ENCODE measurements at places on chromosomes 16 and 17.

DNA sequence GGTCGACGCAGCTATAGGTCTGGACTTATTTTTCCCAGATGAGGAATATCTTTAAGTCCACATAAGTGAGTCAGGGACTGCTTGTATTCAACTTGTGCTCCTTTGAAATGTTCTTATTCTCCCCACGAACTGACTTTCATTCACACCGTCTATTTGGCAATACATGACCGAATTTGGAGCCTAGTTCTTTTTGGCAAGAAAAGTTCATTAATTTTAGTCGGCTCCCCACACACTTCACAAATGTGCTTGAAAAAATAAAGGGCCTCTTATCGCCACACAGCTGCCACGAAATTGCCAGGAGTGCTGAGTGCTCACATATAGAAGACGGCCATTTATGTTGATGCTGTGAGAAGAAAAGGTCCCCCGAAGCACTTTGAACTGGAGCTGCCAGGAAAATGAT lies 152.6 kb downstream of the PRKCA start:
- DNase-seq = no peak

- no peak for DNase-seq
Observed at GRCh38 chr16:88618182-88618955, 20.0 kb upstream of the IL17C start.

- DNase-seq = no peak
Observed at GRCh38 chr17:7884581-7885366, 3.8 kb upstream of the CHD3 start.

GRCh38 chr16:54987081-54987480 lies 56.4 kb downstream of the IRX5 start:
- no peak for DNase-seq

GRCh38 chr17:19672009-19672750 lies 23.6 kb downstream of the ALDH3A2 start:
- DNase-seq = no peak

DNA sequence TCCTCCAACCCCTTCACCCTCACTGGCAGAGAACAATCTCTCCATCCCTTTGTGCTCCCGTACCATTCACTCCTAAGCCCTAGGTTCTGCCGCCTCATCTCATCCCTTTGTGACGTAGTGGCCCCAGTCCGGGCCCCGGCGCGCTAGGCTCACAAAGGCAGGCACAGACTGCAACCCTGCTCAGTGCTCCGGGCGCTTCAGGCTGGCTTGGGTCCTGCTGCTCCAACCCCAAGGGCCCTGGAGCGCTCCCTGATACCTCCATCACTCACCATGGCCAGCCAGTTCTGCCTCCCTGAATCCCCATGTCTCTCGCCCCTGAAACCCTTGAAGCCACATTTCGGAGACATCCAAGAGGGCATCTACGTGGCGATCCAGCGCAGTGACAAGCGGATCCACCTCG lies at the start of gene KIF2B:
Gene KIF2B, plus strand, starts transcription at position 164 of the 400 bp plus-strand sequence. Its CDS starts 107 bp downstream, at position 271.
- DNase-seq = no peak

GRCh38 chr16:6827931-6828330 lies 504.7 kb upstream of the RBFOX1 start:
- no peak for DNase-seq

DNA sequence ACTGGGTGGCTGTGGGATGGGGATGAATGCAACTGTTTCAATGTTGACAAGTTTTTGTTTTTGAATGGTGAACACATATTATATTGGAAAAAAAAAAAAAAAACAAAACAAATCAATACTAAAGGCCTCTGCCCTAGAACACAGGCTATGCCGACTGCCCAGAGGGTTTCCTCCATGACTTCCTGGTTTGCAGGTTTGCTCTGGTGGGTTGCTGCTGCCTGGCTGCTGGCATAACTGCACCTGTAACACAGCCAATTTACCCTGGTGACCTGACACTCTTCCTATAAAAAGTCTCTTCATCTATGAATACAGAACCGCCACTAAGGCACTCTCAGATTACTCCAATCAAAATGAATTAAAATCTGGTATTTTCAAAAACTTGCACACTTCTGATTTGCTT lies 10.4 kb downstream of the GLYR1 start:
- no peak for DNase-seq

All from neural crest cell (in vitro differentiated cells).